ENCODE measurements at places on chromosomes 5 and 9. TPM values are rescaled to one million over a fixed set of nuclear protein-coding genes. Genes with fewer than 3 reads are reported as not detected.

Gene KCNV2
- total RNA-seq: not detected

Gene CYLC2
- not detected for total RNA-seq

Gene SLC34A1
- total RNA-seq: 0.31 TPM

Gene SOHLH1
- total RNA-seq: 0.21 TPM

Gene TMOD1
- 0.69 TPM for total RNA-seq

Gene ELAVL2
- 42.4 TPM for total RNA-seq

Gene PARP8
- total RNA-seq: 25.0 TPM

Gene TAF1L
- 0.04 TPM for total RNA-seq

Gene EGFLAM
- 0.50 TPM for total RNA-seq

Gene PCDHA1
- total RNA-seq: 3.2 TPM

Gene SHISAL2B
- 3.9 TPM for total RNA-seq

Gene ACOT12
- total RNA-seq: not detected

Gene SLC23A1
- total RNA-seq: not detected

Gene KIF12
- 4.3 TPM for total RNA-seq

Gene CDC25C
- total RNA-seq: 29.9 TPM

Gene FBXL7
- total RNA-seq: 15.4 TPM

Gene LOX
- total RNA-seq: 1.8 TPM

Gene LPAR1
- total RNA-seq: 3.8 TPM

Gene C9orf153
- 0.12 TPM for total RNA-seq

Gene FXN
- 26.1 TPM for total RNA-seq
